EL (cell line): ENCODE measurements at places on chromosomes 4 and X.

- DNase-seq, result no peak
These were observed 53.5 kb downstream of the PLAC1 start for GRCh38 chrX:134604701-134605311.

- DNase-seq, result no peak
These were observed 9.9 kb upstream of the SCOC start for GRCh38 chr4:140363558-140363957.

GRCh38 chr4:145396581-145396980 is 85.1 kb upstream of the SMAD1 start:
- DNase-seq, result no peak

GRCh38 chr4:26819478-26820095 is 41.1 kb upstream of the STIM2 start:
- DNase-seq, result no peak

GRCh38 chr4:98746936-98747335 is 88.5 kb upstream of the TSPAN5 start:
- no peak for DNase-seq

DNA sequence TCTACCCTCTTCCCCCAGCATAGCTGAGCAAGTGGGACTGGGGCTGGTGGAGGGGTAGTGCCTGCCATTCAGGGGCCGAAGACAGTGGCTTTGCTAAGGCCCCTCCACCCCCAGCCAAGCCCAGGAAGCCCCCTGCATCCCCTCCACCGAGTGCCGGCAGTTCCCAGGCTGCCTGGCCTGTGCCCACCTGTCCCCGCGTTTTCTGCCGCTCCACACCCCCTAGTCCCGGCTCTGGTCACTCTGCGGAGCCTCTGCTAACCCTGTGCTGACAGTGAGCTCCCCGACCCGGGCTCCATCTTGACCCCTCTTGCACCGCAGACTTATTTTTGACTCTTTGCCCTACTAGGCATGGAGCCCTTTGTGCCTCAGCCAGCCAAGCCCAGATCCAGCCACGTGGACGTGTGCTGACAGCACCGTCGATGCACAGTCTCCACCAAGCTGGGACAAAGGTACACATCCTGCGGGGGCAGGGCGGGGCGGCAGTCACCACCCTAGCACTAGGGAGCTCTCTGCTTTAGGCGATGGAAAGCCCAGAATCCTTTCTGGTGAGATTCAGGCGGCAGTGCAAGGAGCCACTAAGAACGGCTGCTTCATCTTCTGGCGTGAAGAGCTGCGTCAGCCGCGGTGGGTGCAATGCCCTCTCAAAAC is 96.6 kb downstream of the PHKA2 start:
- DNase-seq, result no peak

DNA sequence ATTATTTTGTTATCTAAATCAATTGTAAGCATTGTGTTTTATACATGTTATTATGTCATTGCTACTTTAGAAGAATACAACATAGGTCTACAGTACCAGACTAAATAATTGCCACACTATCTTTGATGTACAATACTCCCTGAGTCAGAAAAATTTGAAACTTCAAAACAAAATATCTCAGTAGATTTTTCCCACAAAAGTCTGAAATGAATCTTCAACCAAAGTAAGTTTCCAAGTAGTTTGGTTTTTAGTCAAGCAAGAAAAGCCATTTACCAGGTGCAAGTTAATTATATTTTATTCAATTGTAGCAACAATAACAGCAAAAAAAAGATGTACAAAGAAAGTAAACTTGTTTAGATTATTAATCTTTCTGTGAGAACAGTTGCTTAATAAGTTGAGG is 11.4 kb upstream of the PARM1 start:
- no peak for DNase-seq

DNA sequence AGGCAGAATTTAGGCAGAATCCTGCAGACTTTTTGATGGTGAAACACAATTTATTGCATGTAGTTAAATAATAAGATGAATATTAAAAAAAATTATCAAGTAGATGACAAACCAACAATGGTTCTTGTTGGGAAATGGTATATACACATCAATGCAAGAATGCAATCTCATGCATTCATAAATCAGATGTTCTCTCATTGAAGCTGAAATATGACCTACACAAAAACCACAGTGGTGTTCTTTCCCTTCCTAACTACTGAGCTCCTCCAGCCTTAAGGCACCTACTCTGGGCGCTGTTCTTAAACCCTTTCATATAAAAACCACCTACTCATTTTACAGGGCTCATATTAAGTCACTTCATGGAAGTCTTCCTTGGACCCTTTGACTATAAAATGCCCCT is 64.1 kb downstream of the ANTXR2 start:
- no peak for DNase-seq

DNA sequence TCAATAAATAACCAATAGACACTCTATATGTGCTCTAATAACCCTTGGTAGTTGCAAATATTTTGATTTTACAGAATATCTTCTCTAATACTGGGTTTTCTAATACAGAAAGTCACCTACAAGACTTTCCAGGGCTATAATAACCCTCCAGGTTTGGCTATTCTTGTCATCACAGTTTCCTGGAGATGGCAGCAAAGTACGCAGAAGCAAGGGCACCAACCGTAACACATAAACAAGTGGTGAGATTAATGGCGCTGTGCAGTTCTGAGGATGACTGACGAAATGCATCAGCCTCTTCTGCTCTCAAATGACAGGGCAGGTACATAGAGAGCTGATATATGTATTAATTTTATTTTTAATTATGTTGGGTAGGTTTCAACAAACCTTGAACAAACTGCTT is 122.4 kb downstream of the C4orf33 start:
- DNase-seq, result peak; percentile 19

DNA sequence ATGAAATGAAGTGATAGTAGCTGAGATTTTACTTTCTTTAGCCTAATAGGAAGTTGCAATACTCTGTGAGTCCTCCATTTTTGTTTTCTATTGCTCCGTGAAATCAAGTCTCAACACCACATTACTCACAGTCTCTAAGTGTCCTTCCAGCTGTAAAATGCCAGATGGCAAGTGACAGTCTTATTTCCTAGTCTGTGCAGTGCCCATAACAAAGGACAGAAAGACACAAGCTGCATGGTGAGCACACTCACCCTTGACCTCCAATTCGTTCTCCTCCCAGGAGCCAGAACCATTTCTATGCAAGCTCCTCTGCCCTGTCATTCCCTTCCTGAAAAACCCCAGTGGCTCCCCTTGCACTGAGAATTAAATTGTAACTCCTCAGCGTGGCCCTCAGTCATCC is 101.6 kb downstream of the PARM1 start:
- DNase-seq, result no peak

DNA sequence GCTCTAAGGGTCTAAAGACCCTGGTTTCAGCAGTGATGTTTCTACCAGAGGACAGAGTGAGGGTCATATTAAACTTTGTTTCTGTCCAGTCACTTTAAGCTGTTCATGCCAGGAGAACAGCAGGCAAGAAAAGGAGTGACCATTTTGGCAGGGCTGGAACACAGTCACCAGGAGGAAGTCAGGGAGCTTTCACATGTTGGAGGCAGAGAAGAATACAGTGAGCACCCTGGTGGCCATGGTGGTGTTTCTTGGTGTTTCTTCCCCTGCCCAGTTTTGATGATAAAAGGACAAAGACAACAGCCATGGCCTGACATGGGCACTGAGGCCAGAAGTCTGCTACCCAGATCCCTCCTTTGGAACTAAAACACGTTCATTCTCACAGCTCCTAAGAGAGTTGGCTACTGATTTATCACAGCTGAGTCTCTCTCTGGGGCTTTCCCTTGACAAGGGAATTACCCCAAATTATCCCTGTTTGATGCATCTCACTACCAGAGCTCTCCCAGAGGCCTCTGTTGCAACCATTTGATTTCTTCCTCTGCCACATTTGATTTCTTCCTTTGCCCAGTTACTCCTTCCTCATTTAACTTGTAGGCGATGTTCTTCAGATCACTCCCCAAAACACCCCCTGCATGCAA is 106.4 kb upstream of the NWD2 start:
- DNase-seq, result no peak

- DNase-seq, result peak; percentile 34
These were observed 1537.0 kb downstream of the C4orf33 start for GRCh38 chr4:130632731-130633604.

DNA sequence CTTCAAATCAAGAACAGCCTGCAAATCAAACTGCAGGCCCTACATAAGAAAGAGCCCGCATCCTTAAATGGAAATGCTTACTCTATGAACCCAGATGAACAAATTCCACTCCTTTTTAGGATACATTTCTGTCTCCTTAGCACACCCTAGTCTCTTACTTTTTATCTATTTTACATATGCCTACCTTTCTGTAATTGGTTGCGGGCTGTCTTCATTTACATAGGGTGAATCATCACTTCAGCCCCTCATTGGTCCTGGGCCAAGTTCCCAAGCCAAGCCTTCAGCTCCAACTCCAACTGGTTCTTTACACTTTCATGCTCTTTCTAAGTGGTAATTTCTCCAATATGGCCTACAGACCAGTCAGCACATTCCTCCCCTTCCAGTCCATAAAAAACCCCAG is 219.3 kb downstream of the TRAM1L1 start:
- no peak for DNase-seq

GRCh38 chr4:125140966-125141495 is 173.7 kb upstream of the FAT4 start:
- peak; percentile 26 for DNase-seq

DNA sequence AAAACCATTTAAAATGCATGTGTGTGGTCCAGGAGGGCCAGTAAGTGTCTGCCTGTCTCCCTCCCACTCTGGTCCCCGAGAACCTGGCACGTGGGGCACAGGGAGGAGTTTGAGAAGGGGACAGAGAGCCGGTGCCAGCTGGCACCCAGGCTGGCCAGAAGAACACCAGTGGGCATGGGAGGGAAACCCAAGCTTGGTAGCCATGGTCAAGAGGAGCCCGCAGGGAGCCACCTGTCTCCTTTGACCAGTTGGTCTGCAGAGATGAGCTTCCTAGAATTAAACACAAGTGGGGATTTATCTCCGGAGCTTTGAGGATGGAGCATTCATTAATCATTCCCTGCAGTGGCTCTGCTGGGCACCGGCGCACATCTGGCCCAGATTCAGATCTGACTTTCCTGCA is 41.6 kb downstream of the HMX1 start:
- no peak for DNase-seq

DNA sequence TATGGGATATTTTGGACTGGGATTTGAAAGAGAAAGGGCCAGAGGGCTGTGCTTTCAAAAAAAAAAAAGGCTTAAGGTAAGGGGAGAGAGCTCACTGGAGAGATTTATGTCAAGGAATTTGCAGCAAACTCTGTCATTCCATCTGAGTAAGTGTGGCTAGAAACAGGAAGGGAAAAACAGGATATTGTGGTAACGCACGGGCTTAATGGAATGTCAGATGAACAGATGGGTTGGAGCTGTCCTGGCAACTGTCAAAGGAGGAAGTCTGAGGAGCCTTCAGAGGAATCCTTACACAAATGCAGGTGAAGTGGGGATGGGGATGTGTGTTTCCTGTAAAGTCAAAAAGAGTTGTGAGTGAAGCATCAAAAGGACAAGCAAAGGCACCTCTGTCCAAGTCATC is 15.1 kb upstream of the NKX3-2 start:
- DNase-seq, result peak; percentile 90

- DNase-seq, result no peak
These were observed 210.2 kb downstream of the ANTXR2 start for GRCh38 chr4:79862821-79863220.

DNA sequence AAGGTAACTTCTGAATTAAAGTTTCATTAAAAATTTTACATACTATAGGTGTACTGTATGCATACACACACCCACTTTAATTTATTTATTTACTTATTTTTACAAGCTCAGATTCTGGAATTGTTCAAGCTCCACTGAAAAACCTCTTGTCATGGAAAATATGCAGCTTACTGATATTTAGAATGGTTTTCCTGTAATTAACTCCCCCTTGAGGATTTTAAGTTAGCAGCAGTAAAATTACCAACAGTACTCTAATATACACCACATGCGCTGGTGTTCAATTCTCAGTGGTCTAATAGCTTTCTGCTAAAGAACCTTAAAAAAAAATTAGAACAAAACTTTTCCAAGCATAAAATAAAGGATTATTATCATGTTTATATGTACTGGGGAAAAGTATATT is 12.0 kb downstream of the MAB21L2 start:
- DNase-seq, result no peak
